ENCODE measurements at places on chromosomes 4 and X. TPM values are rescaled to one million over a fixed set of nuclear protein-coding genes. Genes with fewer than 3 reads are reported as not detected.

GRCh38 chrX:67100031-67100884 lies 443.6 kb upstream of the AR start:
- no peaks in the 10 kb centered on the region for H3K36me3 ChIP-seq
- no peaks in the 10 kb centered on the region for H3K4me1 ChIP-seq
- no peak overlapping the region for H3K4me3 ChIP-seq
- no peak for DNase-seq
- H3K27me3 ChIP-seq, result no peaks in the 10 kb centered on the region

DNA sequence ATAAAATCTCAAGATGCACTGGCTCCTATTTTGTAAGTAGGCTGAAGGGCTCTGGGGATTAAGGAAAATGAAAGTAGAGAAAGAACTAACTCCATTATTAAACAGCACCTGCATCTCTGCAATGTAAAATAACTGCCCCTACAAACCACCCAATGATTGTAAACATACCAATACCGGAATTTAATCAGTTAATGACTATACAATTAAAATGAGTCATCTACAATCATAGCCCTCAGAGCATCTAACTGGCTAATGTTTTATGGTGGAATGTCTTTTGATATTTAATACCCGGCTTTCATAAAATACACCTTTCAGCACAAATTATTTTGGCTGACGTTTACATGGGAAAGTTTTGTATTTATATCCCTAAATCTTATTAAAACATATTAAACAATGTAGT lies 142.3 kb downstream of the PAPSS1 start:
- H3K36me3 ChIP-seq, result no peaks in the 10 kb centered on the region
- H3K27ac ChIP-seq, result no peak overlapping the region
- no peaks in the 10 kb centered on the region for H3K4me1 ChIP-seq
- no peak overlapping the region for H3K4me3 ChIP-seq

GRCh38 chr4:95360256-95360903 lies 188.4 kb downstream of the UNC5C start:
- no peak overlapping the region for H3K27ac ChIP-seq
- no peaks in the 10 kb centered on the region for H3K4me1 ChIP-seq
- H3K27me3 ChIP-seq, result no peaks in the 10 kb centered on the region

GRCh38 chr4:145069361-145069760 lies 28.6 kb downstream of the ANAPC10 start:
- no peak overlapping the region for H3K4me3 ChIP-seq
- no peak overlapping the region for H3K27ac ChIP-seq

SPP1 gene
- 55.4 TPM for total RNA-seq

Data from pancreas (tissue), 10 donors.